Ovary (tissue), 10 donors: ENCODE measurements at places on chromosomes 16 and 17. TPM values are rescaled to one million over a fixed set of nuclear protein-coding genes. Genes with fewer than 3 reads are reported as not detected.

YBX2 gene
- polyA plus RNA-seq, result 0.33 TPM

MLLT6 gene
- polyA plus RNA-seq, result 99.4 TPM

CES1 gene
- 20.2 TPM for polyA plus RNA-seq

ITGB4 gene
- polyA plus RNA-seq, result 3.3 TPM

LRRC46 gene
- polyA plus RNA-seq, result 0.31 TPM

CTRB1 gene
- not detected for polyA plus RNA-seq

TP53TG3 gene
- 0.21 TPM for polyA plus RNA-seq

TMEM204 gene
- polyA plus RNA-seq, result 6.5 TPM

KREMEN2 gene
- not detected for polyA plus RNA-seq

GIT1 gene
- 27.0 TPM for polyA plus RNA-seq

MGAT5B gene
- not detected for polyA plus RNA-seq

DNA sequence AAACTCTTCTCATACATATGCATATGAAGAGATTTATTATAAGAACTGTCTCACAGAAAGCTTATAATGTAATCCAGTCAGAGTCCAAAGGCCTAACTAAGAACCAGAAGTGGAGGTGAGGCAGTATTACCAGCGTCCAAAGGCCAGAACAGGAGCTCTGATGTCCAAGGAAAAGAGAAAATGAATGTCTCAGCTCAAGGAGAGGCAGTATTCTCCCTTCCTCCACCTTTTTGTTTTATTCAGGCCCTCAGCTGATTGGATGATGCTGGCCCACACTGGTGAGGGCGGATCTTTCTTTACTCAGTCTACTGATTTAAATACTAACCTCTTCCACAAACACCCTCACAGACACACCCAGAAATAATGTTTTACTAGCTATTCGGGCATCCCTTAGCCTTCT is 43.4 kb downstream of the FBXL20 start:
- no peak for DNase-seq

- no peak for DNase-seq
Measured at GRCh38 chr16:4982056-4982867, 24.1 kb downstream of the SEC14L5 start.

GRCh38 chr16:85291302-85292148 is 179.3 kb upstream of the CIBAR2 start:
- DNase-seq, result no peak

DNA sequence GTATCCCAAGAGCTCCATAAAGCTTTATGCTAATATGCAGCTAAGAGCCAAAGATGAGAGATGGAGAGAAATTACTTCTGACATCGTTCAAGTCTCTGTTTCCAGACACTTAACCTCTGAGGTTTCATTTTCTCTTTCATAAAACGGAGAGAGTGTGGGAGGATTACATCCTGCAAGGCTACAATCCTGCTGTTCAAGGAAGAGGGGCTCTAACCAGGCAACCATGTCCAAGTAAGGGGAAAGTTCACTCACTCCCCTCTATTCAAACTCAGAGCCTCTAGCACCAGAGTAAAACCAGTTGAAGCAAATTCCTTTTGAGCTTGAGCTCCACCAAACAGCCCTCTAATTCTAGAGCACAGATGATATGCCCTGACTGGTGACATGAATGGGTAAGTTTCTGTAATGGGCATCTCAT is 397.4 kb downstream of the NPIPA8 start:
- no peak for DNase-seq

DNA sequence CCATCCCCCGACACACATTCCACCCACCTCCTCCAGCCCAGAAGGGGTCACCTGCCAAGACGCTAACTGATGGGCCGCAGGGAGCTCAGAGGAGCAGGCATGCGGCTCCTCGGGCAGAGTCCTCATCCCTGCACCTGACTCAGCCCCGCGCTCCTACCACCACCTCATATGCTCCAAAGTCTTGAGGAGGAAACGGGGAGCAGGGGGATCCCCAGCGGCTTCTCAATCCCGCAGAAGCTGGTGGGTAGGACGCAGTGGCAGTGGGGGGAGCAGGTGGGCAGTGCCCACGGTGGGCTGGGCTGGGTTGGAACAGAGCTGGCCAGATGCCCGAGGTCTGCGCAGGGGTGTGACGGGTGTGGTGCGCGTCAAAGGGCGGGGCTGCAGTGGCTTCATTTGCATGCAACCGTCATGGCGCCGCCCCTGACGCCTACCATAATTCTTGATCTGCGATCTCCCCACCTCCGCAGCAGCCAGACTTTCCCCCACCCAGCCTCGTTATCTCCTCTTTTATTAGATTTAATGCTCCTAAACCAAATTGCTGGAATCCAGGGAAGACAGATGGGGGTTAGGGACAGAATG is 39.0 kb upstream of the EMP2 start:
- DNase-seq, result peak; percentile 51

DNA sequence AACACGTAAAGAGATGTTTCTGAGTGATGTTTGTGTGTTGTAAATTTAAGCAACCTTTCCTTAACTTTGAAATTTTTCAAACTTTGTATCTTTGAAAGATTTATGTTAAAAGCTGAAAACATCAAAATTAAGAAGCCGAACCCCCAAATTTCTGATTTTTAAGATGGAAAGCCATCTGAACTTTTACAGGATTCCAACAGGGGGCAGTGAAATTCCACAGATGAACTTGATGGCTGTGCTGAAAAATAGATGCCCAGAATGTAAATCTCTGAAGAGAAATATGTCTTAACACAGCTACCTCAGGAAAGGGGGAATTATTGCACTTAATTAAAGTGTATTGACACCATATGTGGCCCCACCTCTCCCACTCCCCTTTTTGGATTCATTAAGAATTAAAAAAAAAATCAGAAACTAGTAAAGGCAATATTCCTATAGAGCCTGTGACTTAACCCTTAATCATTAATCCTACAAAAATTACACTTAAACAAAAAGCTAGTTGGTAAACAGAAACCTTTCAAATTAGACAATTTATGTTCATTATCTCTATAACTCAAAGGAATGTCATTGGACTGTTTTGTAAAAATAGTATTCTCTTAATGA is 597.9 kb downstream of the KCNJ2 start:
- no peak for DNase-seq

GRCh38 chr17:66309793-66310192 is 7.4 kb downstream of the PRKCA start:
- DNase-seq, result no peak

- DNase-seq, result no peak
Measured at GRCh38 chr16:28967156-28967555, 7.4 kb upstream of the SPNS1 start.

- DNase-seq, result no peak
Measured at GRCh38 chr16:64773638-64774037, 348.2 kb downstream of the CDH11 start.

GRCh38 chr16:8962393-8963009 is 1.2 kb downstream of the USP7 start:
- DNase-seq, result no peak

DNA sequence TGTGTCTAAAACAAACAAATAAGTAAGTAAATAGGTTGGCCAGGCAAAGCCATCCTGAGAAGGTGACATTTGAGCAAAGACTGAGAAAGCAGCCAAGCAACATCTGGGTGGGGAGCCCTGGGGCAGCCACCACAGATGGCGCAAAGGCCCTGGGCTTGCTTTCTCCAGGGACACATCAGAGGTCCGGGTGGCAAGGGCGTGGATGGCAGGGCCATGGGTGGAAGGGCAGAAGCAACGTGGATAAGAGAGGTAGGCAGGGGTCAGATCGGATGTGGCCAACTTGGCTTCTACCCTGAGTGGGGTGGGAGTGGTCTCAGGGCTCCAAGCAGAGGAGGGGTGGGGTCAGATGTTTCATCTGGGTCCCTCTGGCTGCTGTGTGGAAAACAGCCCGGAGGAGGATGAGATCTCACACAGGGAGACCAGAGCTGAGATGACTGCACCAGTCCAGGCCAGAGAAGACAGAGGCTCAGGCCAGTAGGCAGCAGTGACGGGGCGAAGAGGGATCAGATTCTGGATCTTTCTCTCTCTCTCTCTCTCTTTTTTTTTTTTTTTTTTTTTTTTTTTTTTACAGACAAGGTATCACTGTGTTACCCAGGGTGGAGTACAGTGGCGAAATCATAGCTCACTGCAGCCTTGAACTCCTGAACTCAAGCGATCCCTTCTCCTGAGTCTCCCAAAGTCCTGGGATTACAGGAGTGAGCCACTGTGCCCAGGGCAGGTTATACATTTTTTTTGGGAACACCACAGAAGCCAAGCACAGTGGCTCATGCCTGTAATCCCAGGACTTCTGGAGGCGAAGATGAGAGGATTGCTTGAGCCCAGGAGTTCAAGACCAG is 6.1 kb upstream of the SPN start:
- no peak for DNase-seq

- no peak for DNase-seq
Measured at GRCh38 chr17:51852603-51853002, 305.9 kb downstream of the CA10 start.

- DNase-seq, result peak; percentile 78
Measured at GRCh38 chr17:77374170-77374936, 233.6 kb downstream of the SEC14L1 start.

- no peak for DNase-seq
Measured at GRCh38 chr16:23768581-23768980, 13.8 kb downstream of the CHP2 start.

DNA sequence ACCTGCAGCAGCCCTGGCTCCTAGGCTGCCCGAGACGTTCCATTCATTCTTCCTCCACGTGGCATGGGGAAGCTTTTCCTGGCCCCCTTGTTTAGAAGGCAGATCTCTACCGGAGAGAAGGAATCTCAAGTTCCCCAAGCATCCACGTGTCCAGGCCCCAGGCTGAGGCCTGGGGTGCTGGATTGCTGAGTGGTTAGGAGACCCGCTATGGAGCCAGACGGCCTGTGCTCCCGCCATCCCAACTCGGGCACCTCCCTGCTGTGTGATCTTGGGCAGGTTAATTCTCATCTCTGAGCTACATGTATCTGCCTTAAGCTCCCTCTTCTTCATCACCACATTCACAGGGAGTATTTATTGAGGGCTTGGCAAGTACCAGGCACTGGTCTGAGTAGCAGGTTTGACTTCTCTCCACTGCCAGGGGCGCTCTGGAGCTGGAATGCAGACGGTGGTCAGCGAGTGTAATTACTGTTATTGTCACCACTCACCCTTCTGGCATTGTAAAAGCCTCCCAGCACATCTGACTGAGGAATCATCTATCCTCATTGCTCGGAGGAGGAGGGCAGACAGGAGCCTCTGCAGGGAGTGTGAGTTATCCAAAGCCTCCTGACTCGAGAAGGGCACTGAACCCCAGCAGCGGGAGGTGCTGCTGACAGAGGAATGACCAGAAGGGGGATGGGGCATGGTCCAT is 1.1 kb upstream of the ADGRG1 start:
- DNase-seq, result no peak

DNA sequence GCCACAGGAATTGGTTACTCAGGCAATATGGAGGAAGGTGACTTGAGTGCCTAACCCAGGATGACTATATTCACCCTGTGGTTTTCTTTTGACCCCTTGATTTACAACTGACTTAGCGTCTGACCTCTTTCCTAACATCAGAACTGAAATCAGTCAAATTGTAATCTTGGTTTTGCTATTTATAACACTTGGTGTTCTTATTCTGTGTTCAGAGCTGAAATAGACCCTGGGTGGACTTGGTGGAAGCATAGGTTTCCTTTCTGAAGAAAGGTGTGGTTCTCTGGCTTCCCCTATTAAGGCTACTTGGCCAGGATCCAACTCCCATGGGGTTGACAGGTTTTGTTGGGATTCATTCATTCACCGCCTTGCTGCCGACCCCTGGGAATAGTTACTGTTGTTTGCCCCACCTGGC is 80.8 kb downstream of the CLEC16A start:
- DNase-seq, result no peak
